HTR-8/SVneo (cell line): ENCODE measurements at places on chromosomes 6 and 20.

DNA sequence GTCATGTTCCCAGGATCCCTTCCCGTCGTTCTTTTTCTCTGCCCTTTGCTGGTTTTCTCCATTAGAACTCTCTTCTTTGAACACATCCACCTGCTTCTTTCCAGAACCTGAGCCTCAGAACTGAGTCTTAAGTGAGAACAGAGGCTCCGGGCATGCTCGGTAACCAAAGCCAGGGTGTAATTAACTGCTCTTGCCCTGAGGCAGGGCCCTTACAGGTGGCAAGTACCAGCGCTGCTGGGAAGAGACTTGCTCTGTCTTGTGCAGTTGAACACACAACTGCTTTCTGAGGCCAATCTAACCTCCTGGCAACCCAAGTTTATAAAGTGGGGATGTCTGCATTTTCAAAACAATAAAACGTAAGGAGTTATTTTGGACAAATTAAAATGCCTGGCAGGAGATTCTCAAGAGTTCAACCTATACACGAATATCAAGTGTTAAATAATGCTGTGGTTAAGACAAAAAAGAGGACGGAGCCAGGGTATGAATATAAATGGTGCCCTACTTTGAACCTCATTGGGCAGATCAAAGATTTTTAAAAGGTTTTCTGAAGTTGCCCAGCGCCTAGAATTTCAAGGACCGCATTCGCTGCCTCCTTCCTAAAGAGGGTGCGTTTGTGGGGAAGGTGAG lies 12.4 kb upstream of the DEK start:
- DNase-seq: no peak

GRCh38 chr6:159217595-159218275 lies 48.5 kb downstream of the FNDC1 start:
- DNase-seq: no peak

GRCh38 chr6:109672839-109673238 lies 18.2 kb downstream of the AK9 start:
- no peak for DNase-seq

DNA sequence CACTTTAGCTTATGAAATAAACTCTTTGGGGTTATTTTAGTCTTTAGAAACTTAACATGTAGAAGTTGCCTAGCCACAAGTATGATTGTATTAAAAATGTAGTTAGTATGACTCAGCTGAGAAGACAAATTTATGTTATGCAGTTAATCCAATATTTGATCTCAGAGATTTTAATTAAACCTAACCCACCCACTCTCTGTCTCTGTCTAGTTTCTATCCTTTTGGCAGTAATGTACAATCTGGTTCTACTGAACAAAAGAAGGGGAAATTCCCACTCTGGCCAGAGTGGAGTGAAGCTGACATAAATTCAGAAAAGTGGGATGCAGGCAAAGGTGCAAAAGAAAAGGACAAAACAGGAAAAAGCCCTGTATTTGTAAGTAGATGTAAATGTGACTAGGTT lies 36.4 kb downstream of the ADGB start:
- no peak for DNase-seq

DNA sequence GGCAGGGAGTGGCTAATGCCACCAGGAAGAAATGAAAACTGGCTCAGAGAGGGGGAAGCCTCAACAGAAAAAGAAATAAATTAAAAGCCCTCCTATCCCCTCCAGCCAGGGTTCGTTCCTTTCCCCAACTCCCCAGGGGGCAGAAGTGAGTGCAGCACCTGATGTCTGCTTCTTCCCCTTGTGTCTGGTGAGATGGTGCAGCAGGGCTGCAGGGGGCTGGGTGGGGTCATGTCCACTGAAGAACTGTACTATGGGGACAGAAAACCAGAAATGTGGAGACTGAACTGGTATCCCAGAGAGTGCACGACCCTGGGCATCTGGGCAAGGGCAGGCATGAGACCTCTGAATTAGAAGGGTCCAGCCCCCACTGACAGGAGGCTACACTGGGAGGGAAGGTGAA lies 4.0 kb downstream of the EGFL8 start:
- DNase-seq: no peak

- DNase-seq: no peak
Measured at GRCh38 chr20:29873946-29874345, 1383.5 kb upstream of the DEFB115 start.

GRCh38 chr20:46850416-46850815 lies 44.2 kb upstream of the EYA2 start:
- no peak for DNase-seq

GRCh38 chr20:17500271-17500670 lies 30.9 kb downstream of the BFSP1 start:
- DNase-seq: no peak

DNA sequence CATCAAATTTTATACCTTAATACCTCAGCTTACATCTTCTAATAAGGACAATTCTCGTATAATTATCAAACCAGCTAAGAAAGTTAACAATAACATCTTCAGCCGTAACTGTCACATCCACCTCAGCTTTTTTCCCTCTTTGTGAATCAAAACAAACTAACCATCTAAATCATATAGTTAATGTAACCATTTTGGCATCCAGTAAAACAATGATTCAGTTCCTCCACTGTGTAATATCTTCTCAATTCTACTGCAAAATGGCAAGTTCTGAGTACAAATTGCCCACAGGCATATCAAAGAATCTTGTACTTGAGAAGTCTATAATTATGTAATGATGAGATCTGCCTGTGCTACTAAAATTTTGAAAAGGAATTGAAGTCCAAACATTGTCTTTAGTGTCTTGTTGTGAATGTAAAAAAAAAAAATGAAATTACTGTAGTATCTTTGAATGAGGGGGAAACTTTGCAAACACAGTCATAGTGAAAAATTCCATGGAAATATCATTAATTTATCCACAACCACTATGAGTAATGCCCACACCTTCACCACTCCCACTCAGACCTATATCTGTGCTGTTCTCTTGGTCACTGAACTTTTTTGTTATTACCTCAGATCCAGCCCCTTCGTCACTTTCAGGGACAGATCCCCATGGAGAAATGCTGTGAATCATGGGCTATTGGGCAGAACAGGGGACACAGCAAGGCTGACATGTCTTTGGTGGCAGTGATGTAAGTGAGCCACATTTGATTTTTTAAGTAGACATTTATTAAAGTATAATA lies 178.6 kb upstream of the RAB32 start:
- DNase-seq: no peak

DNA sequence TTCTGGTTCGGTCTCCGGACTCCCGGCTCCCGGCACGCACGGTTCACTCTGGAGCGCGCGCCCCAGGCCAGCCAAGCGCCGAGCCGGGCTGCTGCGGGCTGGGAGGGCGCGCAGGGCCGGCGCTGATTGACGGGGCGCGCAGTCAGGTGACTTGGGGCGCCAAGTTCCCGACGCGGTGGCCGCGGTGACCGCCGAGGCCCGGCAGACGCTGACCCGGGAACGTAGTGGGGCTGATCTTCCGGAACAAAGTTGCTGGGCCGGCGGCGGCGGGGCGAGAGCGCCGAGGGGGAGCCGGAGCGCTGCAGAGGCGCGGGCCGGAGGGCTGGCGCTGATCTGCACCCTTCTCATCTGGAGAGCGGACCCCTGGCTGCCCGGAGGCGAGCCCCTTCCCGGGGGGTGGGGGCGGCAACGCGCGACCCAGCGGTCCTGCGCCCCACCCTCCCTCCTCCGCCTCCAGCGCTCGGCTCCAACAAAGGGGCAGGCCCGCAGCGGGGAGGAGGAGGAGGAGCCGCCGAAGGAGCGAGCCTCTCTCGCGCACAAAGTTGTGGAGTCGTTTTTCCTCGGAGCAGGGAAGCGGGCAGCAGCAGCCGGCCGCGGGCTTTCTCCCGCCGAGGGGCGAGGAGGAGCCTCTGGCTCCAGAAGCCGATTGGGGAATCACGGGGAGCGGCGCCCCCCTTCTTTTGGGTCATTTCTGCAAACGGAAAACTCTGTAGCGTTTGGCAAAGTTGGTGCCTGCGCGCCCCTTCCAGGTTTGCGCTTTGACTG lies at the start of gene UTRN:
UTRN (plus strand) TSS at position 553 of the 765 bp plus-strand sequence. CDS start 6,494 bp downstream, outside the sequence.
- peak; percentile 48 for DNase-seq

GRCh38 chr20:44355498-44356352 lies at the start of gene HNF4A:
Gene HNF4A, plus strand, starts transcription at chr20:44355699. Its CDS starts 106 bp downstream, at chr20:44355805.
- no peak for DNase-seq

DNA sequence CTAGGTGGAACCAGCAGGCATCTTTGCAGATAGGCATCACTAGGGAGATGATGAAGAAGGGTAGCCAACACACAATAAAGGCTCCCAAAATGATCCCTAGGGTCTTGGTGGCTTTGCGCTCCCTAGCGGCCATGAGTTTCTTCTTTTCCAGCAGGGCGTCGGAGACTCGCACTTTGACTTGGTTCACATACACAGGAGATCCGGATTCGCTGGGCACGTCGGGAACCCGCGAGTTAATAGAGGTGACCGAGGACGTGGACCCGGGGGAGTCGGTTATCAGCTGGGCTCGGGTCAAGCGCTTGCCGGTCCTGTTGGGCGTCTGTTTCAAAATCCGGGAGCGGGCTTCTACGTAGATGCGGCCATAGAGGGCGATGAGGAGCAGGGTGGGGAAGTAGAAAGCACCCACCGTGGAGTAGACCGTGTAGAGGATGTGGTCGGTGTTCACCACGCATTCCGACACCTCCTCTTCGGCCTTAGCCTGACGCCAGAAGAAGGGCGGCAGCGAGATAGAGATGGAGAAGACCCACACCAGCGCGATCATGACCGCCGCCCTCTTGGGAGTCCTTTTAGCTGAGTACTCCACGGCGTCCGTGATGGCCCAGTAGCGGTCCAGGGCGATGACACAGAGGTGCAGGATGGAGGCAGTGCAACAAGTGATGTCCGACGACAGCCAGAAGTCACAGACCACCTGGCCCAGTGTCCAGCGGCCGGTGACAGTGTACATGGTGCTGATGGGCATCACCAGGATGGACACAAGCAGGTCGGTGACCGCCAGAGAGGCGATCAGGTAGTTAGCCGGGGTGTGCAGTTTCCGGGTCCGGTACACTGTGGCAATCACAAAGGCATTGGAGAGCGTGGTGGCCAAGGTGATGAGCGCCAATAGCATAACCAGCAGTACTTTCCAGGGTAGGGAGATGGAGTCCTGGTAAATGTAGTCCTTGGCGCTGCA lies 658 bp downstream of the HTR1B start:
- DNase-seq: no peak

- DNase-seq: peak; percentile 11
Measured at GRCh38 chr6:140774080-140774505, 1358.6 kb upstream of the GJE1 start.

DNA sequence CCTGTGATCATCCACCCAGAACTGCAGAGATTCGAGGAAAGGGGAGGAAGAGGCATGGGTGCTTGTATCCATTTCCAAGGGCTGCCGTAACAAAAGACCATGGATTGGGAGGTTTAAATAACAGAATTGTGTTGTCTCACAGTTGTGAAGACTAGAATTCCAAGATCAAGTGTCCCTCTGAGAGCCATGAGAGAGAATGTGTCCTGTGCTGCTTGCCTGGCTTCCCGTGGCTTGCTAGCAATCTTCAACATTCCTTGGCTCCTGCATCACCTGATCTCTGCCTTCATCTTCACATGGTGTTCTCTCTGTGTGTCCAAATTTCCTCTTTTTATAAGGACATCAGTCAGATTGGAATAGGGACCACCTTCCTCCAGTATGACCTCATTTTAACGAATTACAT lies 69.8 kb downstream of the CDC40 start:
- DNase-seq: no peak

- no peak for DNase-seq
Measured at GRCh38 chr6:12009180-12009685, 2.9 kb upstream of the HIVEP1 start.

- DNase-seq: no peak
Measured at GRCh38 chr6:43532201-43532600, 15.3 kb downstream of the POLR1C start.

DNA sequence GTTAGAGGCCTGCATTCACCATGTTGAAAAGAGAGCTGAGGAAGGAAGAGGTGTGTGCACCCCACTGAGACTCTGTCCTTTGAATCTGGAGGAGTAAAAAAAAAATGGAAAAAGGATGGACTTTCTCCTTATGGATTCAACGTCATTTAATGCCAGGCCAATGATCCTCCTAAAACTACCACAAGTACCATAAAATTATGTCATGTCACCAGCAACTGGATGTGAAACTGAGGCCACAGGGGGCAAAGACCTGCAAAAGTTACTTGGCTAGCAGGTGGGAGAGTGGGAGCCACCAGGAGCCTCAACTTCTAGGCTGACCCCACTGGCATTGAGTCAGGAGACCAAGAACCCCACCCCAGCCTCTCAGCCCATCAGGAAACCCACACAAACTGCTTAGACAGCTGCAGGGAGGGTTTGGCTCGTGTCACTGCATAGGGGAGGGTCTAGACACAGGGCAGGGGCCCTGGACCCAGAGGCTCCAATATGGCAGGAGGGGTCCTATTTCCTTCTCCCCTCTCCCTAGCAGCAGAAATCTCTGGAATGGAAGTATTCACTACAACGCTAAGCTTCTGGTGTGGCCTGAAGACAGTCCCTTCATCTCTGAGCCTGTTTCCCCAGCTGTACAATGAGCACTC lies 11.0 kb downstream of the PCK1 start:
- DNase-seq: no peak

- DNase-seq: no peak
Measured at GRCh38 chr6:21942897-21943296, 349.3 kb downstream of the SOX4 start.

- DNase-seq: no peak
Measured at GRCh38 chr6:40258531-40258930, 324.3 kb upstream of the MOCS1 start.

- DNase-seq: peak; percentile 37
Measured at GRCh38 chr6:43926634-43927531, 156.9 kb downstream of the VEGFA start.

DNA sequence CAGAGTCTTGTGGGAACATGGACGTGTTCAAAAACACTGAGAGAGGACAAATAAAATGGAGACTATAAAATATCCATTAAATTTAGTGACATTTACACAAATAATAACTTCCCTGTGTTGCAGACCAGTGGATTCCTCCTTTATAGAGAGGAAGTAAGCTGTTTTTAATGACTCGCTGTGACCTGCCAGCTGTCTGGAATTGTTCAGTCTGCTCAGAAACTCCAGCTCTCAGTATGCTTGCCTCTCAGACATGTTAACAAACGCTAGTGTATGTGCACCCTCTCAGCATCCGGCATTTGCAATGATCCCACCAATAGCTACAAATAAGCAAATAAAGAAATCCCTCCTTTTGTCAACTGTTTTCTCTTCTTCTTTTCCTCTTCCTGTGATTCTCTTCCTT lies 158.0 kb upstream of the TCF21 start:
- DNase-seq: no peak

DNA sequence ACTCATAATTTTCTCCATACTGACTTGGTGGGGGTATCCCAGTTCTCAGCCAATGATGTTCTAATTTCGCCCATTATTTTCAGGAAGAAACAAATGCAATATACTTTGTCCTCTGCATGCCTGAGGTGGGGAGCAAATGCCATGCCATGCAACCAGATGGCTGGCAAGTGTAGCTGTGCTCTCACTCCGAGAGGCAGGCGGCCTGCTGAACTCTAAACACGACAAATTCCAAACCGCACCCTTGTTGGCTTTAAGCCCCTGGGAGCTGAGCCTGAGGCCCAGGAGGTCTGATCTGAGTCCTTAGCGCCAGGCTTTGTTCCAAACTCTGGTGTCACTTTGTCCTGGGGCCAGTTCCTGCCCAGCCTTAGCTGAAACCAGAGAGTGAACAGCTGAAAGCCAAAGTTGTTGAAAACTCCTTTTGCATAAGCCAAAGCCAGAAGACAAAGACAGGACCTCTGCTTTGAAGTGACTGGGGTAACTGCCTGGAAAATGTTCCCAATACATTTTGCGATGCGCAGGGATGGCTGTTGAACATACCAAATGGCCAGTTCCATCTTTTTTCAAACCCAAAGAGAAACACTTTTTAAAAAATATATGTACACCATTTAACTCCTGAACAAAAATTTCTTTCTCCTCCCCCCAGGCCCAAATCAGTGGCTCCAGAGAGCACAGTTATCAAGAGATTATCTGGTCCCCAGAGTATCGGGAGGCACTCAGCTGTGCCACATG lies 46.2 kb downstream of the TTI1 start:
- no peak for DNase-seq

GRCh38 chr6:1423578-1423977 lies 34.2 kb downstream of the FOXF2 start:
- no peak for DNase-seq
